Activated naive CD8-positive, alpha-beta T cell treated with anti-CD3 and anti-CD28 coated beads for 36 hours (primary cell): ENCODE measurements at places on chromosomes 13 and 19. TPM values are rescaled to one million over a fixed set of nuclear protein-coding genes. Genes with fewer than 3 reads are reported as not detected.

ZNF587B gene
- total RNA-seq = 29.3 TPM

CALR3 gene
- total RNA-seq = not detected

SIGLEC8 gene
- total RNA-seq = not detected

ZGLP1 gene
- 3.4 TPM for total RNA-seq

PRODH2 gene
- total RNA-seq = not detected

CEACAM4 gene
- not detected for total RNA-seq

OR7C1 gene
- not detected for total RNA-seq

C19orf33 gene
- total RNA-seq = not detected

MYO16 gene
- not detected for total RNA-seq

C19orf73 gene
- 1.3 TPM for total RNA-seq

PSMC4 gene
- 170 TPM for total RNA-seq

F7 gene
- 0.94 TPM for total RNA-seq

FGF22 gene
- not detected for total RNA-seq

CACNG6 gene
- total RNA-seq = not detected
